COR-L47 (cell line): ENCODE measurements at places on chromosomes 4 and X.

- no peak for DNase-seq
Observed at GRCh38 chr4:3387943-3388361, 53.8 kb upstream of the HGFAC start.

GRCh38 chrX:10743476-10743875, 123.1 kb upstream of the MID1 start:
- no peak for DNase-seq

GRCh38 chr4:101042847-101043246, 304.5 kb downstream of the PPP3CA start:
- no peak for DNase-seq

- DNase-seq = no peak
Observed at GRCh38 chr4:6701371-6701770, 7.7 kb downstream of the S100P start.

DNA sequence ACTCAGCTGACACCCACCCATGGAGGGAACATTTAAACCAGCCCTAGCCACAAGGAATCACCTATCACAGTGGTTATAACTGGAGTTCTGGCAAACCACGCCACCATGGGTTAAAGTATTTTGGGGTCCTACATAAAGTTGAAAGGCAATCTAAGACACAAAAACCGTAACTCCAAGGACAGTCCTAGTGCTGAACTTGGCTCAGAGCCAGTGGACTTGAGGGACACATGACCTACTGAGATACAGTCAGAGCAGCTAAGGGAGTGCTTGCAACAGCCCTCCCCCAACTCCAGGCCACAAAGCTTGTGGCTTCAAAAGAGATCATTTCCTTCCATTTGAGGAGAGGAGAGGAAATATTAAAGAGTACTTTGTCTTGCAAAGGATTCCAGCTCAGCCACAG, 300.5 kb downstream of the FGF13 start:
- DNase-seq = no peak

- DNase-seq = no peak
Observed at GRCh38 chrX:52368368-52369055, at the start of gene XAGE2. Gene XAGE2, plus strand, starts transcription at chrX:52369021. Its CDS starts 994 bp downstream, at chrX:52370015.

DNA sequence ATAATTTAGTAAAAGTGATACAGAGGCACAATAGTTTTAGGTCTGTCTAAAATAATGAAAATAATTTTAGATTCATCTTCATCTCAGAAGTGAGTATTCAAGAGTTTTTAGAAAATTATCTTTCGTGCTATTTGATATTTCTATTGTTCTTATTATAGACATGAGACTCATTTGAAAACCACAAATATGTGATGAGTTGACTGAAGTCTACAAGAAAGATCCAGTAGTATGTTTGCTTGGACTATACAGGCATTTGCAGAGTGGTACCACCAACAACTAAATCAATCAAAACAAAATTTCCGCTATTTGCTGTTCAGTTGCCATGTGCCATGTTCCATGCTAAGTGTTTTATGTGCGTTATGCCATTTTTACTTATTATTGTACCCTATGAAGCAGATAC, 1318.5 kb downstream of the STIM2 start:
- no peak for DNase-seq

GRCh38 chr4:121213940-121214339, 49.8 kb upstream of the TNIP3 start:
- DNase-seq = no peak
